Gastrocnemius medialis (tissue), 4 donors: ENCODE measurements at places on chromosomes 1 and 21.

- DNase-seq: no peak
These were observed 3.9 kb upstream of the DENND2D start for GRCh38 chr1:111204201-111204982.

GRCh38 chr1:115251856-115252255, 86.2 kb downstream of the NGF start:
- DNase-seq: no peak

- DNase-seq: no peak
These were observed 104.5 kb downstream of the AK5 start for GRCh38 chr1:77386276-77386675.

- DNase-seq: peak; percentile 52
These were observed 62.1 kb downstream of the CD46 start for GRCh38 chr1:207813946-207814345.

DNA sequence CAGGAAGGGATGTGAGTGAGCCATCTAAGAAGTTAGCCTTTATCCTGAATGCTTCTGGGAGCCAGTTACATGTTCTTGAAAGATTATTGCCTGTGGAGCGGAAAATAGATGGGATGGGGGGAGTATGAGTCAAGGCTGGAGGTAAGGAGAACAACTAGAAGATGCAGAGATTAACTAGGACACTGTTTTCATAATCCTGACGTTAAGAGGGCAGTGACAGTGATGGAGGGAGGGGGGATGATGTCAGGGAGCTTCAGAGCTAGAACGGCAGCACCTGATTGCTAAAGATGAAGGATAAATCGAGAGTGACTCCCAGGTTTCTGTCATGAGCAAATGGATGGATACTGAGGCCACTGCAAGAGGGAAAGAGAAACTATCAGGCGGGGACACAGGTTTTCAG, 10.0 kb upstream of the RCSD1 start:
- DNase-seq: no peak

DNA sequence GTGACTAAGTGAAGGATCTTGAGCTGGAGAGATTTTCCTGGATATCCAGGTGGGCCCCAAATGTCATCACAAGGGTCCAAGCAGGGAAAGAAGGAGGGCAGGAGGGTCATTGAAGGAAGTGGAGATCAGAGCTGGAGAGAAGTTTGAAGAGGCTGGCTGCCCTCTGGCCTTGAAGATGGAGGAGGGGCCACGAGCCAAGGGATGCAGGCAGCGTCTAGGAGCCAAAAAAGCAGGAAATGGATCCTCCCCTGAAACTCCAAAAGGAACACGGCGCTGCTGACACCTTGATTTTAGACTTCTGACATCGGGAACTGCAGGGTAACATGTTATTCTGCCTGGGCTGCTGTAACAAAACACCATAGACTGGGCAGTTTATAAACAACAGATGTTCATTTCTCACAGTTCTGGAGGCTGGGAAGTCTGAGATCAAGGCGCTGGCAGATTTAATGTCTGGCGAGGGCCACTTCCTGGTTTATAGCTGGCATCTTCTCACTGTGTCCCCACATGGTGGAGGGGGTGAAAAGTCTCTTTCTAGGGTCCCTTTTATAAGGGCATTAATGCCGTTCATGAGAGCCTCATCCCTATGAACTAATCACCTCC, 28.8 kb upstream of the ZBTB21 start:
- no peak for DNase-seq

DNA sequence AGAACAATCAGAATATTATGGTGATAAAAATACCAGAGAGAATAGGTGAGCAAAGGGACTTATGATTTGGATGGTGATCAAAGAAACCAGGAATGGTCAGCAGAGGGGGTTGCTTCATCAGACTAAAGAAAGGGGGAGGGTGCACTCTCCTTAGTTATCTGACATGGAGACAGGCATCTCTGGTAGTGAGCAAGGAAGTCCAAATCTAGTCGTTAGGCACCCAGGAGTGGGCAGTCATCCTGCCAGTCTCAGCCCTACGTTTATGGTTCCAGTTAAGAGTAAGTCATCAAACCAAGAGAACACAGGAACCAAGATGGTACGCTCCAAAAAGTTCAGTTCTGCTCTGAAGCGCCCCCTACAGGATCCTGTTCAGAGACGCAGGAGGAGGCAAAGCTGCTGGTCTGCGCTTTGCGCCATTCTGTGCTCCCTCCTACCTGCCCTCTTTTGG, 28.6 kb downstream of the EBNA1BP2 start:
- no peak for DNase-seq

GRCh38 chr1:150798525-150798924, 9.5 kb downstream of the CTSK start:
- no peak for DNase-seq

- DNase-seq: peak; percentile 53
These were observed 4.6 kb downstream of the TMEM63A start for GRCh38 chr1:225877580-225877979.

DNA sequence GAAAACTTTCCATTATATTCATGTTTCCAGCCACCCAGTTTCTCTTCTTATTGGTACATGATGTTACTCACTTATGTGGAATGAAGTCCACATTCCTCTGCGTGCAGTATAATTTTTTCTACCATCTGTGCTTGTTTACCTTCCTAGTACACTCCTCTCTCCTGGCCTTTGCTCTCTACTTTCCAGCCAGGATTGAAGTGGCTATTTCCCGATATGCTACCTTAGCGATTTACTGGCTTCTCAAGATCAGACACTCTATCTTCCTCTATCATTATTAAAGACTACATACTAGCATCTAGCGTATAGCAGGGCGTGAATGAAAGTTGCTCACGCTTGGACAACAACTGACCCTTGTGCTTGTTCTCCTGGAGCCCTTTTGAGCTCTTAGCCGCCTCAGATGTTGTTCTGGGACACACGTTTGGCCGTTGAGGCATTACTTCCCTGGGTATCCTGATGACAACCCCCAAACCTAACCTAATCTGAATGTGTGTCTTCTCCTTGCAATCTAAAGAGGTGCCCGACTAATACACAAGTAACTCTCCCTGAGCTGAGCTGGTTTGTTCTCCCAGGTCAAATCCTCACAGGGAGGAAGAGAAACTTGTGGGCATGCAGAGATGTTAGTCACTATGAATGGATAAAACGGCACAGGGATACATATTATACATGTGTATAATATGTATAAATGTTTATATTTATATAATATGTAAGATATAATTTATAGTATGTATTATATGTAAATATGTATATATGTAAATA, 13.4 kb upstream of the MTARC2 start:
- DNase-seq: no peak

DNA sequence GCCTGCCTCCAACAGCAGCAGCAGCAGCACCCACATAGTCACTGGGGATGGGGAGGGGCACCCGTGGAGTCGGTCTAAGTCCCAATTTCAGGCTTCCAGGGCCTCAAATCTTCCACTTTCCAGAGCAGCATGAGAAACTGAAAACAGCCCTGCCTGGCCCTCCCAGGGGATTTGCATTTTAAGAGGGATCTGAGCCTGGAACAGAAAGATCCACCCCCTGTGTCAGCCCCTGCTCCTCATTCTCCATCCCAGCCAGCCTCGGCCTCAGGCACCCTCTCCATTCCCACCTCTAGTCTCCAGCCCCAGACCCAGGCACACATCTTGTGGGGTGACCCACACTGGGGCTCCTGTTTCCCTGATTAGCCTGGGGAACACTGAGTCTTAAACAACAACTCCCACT, 51.8 kb downstream of the FBXO2 start:
- no peak for DNase-seq

- no peak for DNase-seq
These were observed 11.1 kb upstream of the ETV3L start for GRCh38 chr1:157110686-157111085.

DNA sequence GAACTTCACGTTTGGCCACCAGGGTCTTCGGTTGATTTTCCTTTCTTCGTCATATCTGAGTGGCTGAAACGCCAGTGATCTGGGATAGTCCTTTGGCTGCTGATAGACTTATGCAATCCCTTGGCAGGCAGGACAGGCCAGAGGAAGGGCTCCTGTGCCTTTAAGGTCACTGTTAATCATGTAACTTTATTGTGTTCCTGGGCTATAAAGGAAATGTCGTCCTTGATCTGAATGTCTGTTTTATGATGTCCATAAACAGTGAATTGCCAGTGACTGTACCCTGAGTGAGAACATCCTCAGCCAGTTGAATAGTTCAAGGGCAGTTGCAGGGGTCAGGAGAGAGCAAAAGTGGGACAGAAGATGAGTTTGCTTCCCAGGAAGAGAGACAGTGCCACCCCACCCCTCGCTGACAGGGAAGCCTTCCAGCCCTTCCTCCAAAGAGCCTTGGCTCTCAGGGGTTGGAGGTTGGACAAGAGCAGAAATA, 68.0 kb downstream of the PDE9A start:
- DNase-seq: no peak

- peak; percentile 66 for DNase-seq
These were observed 74.1 kb downstream of the XCL2 start for GRCh38 chr1:168469690-168470089.
